ENCODE measurements at places on chromosomes 4 and X.

DNA sequence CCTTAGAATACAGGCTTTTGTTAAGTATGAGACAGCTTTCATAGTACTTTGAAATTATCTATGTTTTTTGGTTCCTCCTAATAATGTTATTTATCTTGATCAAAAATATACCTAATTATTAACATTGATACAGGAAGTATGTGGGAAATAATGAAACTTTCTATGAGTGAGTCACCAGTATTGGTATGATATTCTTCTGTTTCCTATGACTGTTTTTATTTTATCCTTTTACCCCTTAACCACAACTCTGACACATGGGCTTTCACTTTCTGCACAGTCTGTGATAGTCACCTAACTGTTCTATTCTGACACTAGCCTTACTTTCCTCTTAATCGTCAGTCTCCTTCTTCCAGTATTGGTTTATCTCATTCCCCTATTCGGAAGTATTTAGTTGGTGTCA is 4.7 kb downstream of the THAP9 start:
- no peak for DNase-seq

- no peak for DNase-seq
These were observed 54.2 kb downstream of the C4orf50 start for GRCh38 chr4:5964030-5964429.

DNA sequence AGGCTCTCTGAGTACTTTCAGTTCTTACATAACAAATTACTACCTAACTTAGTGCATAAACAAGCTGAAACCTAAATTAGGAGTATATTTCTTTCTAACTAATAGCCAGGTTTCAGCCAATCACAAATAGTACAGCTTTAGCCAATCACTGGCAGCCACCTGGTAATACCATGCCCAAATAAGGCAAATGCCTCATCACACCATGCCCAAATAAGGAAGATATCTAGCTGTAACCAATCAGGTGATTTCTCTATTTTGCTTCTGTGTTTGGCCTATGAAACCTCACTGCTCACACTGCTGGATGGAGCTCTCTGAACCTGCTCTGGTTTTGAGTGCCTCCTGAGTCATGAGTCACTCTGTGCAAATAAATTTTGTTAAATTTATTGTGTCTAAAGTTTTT is 113.5 kb downstream of the DDIT4L start:
- DNase-seq: no peak

DNA sequence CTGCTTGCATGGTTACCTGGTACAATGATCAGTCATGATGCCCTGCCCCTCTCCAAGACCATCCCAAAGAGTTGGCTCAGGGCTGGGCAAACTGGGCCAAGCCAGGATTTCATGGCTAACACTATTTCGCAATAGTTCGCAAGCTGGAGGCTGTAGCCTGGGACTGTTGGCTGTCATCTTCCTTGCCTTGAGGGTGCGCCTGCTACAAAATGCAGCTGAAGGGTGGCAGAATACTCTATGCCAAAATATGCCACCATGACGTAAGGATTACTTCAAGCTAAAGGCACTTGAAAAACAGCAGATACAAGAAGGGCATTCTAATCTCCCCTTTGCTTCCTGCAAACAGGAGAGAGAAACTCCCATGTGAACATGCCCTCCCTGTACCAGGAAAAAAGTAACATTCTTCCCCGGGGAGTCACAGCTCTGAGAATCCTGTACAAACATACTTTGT is 21.0 kb downstream of the SAT1 start:
- peak; percentile 29 for DNase-seq

DNA sequence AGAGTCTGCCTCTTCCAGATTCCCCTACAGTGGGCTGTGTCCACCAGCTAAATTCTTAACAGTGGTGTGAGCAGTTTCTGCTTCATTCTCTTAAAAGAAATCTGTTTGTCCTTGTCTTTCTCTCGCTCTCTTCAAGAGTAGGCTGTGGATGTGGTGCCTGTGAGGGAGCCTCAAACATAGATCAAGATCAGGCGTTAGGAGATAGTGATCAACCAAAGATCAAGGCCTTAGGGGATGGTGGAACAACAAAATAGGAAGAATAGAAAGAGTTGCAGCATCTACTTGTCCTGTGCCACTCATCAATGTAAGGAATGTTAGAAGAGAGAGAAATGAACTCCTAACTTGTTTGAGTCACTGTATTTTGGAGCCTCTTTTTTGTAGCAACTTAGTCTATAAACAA is 144.2 kb downstream of the AASDH start:
- no peak for DNase-seq

DNA sequence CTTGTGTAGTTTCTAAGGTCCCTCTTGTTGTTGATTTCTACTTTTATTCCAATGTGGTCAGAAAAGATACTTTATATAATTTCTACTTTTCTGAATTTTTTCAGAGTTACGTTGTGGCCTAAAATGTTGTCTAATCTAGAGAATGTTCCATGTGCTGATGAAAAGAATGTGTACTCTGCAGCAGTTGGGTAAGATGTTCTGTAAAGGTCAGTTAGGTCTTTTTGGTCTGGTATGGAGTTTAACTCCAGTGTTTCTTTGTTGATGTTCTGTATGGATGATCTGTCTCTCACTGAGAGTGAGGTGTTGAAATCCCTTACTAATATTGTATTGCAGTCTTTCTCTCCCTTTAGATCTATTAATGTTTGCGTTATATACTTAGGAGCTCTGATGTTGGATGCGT is 37.0 kb upstream of the GPRIN3 start:
- no peak for DNase-seq

DNA sequence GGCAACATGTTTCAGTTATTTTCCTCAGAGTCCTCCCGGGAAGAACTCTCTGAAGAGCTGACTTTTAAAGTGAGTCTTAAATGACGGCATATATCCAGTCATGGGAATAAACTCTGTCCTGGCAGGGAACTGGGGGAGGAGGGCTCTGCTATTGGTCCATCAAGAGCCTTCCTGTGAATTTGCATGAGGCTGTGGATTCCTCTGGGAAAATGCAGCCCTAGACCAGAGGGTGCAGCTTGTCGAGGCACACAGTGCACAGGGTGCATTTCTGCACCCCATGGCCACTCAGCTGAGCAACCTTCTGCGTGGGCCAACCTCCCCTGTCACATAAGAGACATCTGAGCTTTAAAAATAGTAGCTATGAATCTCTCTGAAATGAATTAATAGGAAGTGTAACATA is 360.0 kb downstream of the GALNTL6 start:
- no peak for DNase-seq
